ENCODE measurements at places on chromosomes 4 and X.

DNA sequence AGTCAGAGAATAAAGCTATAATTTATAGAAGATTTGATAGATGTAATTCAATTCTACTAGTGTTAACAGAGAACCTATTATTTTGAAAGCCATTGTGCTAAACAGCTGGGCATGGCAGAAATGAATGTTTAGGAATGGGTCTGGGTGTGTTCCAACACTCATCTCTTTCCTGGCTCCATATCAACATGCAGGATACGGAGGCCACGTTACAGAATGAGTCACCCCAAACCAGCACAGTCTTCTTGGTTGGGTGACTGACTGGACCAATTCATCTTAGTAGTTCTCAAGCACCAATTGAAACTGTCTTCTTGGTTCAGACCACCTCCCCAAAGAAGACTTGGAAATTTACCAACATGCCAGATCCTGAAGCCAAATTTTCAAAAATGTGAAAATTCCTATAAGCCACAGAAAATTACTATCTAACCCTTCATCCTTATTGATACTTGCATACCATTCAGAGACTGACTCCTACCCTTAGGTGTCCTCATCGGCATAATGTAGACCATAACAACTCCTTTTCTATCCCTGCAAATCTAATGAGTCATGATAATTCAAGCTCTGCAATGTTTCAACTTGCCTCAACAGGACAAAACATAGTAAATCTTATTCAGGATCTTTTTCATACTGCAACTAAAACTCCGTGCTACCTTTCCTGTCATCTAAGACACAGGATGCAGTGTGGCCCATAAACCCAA lies 52.0 kb upstream of the ATOH1 start:
- peak; percentile 7 for DNase-seq

GRCh38 chr4:13626492-13627177 lies 890 bp downstream of the BOD1L1 start:
- no peak for DNase-seq

GRCh38 chrX:39012621-39013111 lies 211.4 kb downstream of the MID1IP1 start:
- DNase-seq = no peak

DNA sequence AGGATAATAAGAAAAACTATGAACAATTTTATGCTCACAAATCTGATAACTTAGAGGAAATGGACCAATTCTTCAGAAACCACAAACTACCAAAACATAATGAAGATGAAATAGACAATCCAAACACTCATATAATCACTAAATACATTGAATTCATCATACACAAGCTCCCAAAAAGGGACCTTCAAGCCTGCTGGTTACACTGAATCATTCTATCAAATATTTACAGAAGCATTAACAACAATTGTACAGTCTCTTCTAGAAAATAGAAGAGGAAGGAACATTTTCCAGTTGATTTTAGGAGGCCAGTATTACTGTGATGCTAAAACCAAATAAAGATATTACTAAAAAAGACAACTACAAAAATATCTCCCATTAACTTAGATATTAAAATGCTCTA lies 88.3 kb downstream of the IL15 start:
- DNase-seq = no peak

- DNase-seq = no peak
Measured at GRCh38 chr4:124997991-124998390, 285.5 kb upstream of the ANKRD50 start.

GRCh38 chr4:146477054-146477453 lies 44.7 kb downstream of the SLC10A7 start:
- DNase-seq = peak; percentile 10

- DNase-seq = no peak
Measured at GRCh38 chr4:7777871-7778509, 161.7 kb downstream of the AFAP1 start.

- DNase-seq = no peak
Measured at GRCh38 chrX:9627922-9628321, 137.7 kb downstream of the GPR143 start.

- DNase-seq = no peak
Measured at GRCh38 chr4:15703439-15703838, 574 bp downstream of the BST1 start.

- DNase-seq = no peak
Measured at GRCh38 chrX:118038614-118039365, 77.8 kb downstream of the KLHL13 start.

- no peak for DNase-seq
Measured at GRCh38 chr4:23023666-23024065, 330.9 kb downstream of the GBA3 start.

DNA sequence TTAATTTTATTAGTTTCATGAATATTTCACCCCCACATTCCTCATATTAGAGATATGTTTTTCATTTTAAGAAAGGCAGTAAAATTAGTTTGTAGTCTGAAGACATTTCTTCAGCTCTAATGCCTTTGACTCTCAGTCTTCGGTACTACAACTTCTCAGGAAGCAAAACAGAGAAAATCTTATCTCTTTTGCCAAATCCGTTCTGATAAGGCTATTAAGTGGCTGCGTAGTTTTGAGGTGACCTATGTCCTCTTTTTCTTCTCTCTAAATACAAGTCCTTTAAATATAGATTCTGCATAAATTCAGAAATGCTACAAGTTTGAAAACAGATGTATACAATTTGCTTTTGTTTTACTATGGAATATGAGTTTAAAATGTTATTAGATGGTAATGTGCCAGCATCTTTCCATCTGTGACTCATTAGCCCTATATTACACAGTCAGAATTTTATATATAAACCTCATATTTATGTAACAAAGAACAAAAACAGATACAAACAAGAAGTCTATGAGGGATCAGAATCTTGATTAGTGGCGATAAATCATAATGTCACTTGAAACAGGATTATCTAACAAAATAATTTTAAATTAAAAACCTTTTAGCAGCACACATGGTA lies 181.2 kb upstream of the ETNPPL start:
- DNase-seq = no peak

DNA sequence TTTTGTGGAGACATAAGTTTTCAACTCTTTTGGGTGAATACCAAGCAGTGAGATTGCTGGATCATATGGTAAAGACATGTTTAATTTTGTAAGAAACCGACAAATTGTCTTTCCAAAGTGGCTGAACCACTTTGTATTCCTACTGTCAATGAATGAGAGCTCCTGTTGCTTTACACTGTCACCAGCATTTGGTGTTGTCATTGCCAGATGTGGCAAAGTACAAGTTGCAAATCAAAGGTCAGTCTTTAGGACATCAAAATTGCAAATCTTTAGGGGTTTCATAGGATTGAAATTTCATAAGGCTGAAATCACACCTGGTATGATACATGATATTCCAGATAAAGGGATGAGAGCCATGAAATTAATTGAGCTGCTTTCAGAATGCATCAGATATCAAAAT lies 67.7 kb upstream of the ELOVL6 start:
- DNase-seq = no peak

GRCh38 chr4:41257257-41257901 lies 651 bp downstream of the UCHL1 start:
- no peak for DNase-seq

DNA sequence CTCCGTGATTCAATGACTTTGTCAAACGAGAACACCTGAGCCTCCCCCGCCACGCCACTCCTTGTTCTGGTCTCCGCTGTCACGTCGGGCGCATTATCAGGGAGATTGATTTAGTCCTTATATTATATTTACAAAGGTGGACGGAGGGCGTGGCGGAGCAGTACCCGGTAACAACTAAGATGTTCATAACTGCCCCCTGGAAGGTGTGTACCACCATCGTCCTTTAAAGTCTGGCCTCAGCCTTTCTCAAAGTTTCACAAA lies 284.2 kb downstream of the PACRGL start:
- DNase-seq = no peak

DNA sequence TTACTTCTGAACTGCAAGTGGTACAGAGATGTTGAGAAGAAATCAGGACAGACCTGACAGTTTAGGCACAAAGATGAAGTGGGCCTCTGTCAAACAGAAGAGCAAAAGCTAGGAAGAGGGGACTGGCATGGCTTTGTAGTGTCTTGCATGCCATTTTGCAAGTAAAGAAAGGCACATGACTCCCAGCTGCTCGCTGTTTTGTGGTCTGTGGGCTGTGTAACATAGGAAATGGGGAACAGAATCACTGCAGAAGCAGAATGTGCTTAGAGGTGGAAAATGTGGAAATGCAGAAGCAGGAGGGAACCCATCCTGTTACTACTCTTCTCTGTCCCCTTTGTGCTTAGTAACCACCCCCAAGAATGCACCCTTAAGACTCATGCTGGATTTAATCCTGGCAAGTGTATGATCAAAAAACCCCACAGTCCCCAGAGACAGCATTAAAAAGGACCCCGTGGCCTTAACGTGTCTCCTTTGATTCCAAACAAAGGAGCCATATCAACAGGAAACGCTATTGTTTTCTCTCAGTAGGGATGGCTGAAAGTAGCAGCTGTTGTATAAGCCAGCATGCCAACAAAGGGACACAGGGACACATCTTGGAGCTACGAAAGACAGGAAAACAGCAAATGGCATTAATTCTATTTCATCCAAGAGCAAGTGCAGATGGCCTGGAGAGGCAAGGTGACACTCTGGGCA lies 177.6 kb upstream of the GLRA2 start:
- no peak for DNase-seq

GRCh38 chr4:120671538-120671937 lies 251.0 kb downstream of the PRDM5 start:
- DNase-seq = no peak

DNA sequence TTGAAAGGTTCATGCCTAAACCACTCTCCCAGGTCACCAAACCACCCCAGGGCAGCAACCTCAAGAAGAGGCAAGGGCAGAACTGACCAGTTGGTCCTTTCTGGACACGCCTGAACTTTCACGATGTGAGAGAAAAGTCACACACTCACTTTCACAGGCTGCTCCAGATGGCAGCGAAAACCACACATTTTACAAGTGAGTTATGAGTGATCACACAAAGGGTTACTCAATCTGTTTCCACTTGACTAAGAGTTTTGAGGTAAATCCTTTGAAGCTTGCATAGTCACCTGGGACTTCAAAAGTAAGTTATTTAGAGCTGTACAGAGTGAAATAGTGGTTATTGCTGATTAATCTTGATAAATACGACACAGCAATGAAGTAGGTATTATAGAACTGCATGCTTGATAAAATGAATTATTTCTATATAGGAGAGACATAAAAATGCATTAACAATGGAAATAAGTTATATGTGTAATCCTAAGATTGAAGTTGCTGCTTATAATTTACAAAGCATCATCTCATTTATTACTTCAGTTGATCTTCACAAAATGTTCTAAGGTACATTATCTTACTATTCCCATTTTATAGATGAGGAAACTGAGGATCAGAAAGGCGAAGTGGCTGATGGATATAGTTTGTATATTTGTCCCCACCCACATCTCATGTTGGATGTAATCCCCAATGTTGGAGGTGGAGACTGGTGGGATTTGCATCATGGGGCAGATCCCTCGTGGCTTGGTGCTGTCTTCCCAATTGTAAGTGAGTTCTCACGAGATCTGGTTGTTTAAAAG lies 103.0 kb upstream of the KLF3 start:
- no peak for DNase-seq

GRCh38 chrX:100944601-100945000 lies 15.9 kb upstream of the XKRX start:
- DNase-seq = no peak
